ENCODE measurements at places on chromosomes 1 and 21.

- no peak for DNase-seq
Observed at GRCh38 chr1:96473791-96474434, 247.7 kb upstream of the PTBP2 start.

DNA sequence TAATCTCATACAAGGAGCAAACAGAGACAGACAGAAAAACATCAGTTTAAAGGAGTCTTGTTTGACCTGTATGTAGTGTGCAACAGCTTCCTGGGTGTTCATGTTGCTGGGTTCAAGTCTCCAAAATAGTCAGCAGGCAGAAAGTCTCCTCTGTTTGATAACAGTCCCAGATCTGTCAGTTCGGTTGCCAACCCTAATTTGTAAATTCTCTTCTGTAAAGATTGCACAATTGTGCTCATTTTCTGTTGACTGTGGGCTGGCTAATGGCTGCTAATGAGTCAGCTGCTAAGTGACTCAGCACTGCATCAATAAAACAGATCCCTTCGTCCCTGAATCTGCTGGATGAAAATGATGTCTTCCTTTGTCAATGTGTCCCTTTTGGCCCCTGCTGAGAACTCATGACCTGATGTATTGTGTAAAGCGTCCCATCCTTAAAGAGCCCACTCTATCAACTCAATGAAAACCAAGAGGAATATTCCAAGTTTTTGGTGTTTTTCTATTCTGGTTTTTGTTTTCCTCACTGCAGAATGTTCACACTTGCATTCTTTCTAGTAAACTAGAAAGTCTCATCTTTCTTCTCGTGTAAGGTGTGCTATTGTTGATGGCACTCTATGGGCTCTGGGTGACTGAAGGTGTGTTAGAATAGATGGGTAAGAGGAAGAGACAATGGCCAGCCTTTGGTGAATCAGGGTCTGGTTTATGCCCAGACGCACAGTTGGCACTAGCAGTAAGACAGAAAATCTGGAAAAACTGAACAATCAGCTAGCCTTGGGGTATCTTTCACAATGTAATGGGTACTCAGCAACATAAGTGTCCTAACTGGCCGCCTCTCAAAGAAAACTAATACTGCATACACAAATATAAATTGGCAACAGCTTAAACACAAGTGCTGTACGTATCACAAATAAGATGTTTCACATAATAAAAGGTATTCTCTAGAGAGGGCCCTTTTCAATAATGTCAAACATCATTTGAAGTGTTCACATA lies 75.1 kb upstream of the SIPA1L2 start:
- DNase-seq, result no peak

GRCh38 chr1:23824711-23825075 lies 536 bp downstream of the HMGCL start:
- no peak for DNase-seq

GRCh38 chr21:37974081-37974480 lies 57.8 kb upstream of the KCNJ6 start:
- no peak for DNase-seq

- no peak for DNase-seq
Observed at GRCh38 chr1:156662005-156662799, 15.0 kb downstream of the NES start.

- DNase-seq, result no peak
Observed at GRCh38 chr1:23099171-23099536, 69.5 kb downstream of the LUZP1 start.

DNA sequence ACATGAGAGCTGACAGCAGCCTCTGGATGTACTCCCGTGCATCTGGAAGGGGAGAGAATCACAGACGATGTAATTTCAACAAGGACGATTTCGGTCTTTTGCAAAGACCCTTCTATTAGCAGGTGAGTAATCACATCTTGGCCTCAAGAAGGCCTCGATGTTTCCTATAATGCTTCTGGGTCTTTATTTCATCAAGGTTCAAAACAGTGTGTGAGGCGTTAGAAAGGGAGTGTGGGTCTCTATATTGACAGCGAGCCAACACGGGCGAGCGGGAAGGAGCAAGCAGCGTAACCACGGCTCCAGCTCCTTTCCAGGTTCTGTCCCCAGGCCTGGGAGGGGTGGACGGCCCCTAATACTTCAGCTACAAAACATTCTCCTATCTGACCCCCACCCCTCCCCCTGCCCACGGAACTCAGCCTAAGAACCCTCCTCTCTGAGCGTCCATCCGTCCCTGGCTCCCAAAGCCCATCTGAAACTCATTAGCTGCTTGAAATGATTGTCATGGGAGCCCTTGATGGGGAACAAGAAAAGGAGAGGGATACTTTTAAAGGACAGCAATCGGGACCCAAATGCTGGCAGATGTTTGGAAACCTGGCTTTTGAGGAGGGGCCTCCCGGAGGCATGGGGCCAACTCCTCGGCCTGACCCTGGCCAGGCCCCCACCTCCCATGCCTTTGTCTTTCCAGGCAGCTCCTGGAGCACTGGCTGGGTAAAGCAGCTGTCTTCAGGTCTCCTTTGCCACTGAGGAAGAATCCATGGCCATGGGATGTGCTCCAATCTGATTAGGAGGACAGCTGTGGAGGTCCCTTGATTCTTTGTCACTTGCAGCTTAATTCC lies 250.8 kb downstream of the FOXD2 start:
- DNase-seq, result no peak

DNA sequence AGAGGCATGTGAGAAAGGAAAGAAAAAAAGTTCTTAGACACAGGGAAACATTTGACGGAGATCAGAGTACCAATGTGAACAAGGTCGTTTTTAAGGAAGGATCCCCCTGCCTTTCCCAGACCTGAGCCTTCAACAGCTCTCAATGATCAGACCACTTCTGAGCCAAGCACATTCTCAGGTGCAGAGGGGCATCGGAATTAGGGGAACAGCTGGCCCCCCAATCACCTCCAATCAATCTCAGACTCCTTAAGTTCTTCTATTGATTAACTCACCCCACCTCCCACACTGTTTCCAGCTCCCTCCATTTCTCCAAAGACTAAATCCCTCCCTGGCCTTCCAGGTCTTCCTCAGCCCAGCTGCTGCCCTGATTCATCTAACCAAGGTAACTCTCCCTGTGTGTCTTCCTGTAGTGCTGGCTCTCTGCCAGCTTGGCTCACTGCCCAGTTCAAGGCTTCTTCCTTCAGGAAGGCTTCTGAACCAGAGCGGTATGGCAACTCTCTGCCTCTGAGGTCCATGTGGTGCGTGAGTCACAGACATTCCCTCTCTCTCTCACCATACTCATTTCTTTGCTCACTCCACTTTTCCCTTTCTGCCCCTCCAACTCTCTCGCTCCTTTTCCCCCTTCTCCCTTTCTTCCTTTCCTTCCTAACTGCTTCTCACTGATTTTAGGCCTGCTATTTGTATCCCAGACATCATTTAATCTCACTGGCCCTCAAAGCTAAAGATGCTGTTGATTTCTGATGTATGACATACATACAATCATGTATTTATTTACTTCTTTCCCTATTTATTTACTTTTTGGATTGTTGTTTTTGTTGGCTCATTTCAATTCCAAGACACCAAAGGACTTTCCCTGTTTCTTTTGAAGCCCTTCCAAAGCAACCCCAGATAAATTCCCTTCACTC lies 18.1 kb downstream of the CFAP45 start:
- no peak for DNase-seq

DNA sequence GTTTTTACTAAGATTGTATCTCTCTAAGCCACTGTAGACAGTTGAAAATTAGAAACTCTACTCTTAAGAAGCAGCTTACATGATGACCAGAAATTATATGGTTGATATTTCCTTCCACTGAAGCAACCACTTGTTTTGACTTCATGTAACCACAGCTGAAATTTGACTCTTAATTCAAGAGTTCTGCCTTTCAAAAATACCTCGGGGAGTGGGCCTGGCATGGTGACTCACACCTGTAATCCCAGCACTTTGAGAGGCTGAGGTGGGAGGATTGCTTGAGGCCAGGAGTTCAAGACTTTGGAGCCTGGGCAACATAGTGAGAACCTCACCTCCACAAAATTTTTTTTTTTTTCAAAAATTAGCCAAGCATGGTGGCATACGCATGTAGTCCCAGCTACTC lies 4.3 kb downstream of the AMPD1 start:
- no peak for DNase-seq

DNA sequence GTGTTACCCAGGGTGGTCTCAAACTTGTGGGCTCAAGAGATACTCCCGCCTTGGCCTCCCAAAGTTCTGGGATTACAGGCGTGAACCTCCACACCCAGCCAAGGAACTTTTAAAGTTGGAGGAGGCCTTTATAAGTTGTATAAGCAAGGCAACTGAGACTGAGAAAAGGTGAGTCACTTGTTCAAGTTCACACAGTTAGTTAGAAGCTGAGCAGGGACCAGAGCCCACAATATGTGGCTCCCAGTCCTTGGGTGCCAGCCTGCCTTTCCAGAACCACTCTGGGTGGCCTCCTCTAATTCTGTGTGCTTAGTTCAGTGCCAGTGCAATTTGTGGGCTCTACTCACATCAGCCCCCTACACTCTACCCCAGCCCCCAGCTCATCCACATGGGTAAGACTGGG lies 3.7 kb downstream of the RAB25 start:
- no peak for DNase-seq

- no peak for DNase-seq
Observed at GRCh38 chr21:28230559-28230958, 762.1 kb downstream of the LTN1 start.

GRCh38 chr1:156157966-156158365 lies 4.6 kb downstream of the SEMA4A start:
- DNase-seq, result no peak

DNA sequence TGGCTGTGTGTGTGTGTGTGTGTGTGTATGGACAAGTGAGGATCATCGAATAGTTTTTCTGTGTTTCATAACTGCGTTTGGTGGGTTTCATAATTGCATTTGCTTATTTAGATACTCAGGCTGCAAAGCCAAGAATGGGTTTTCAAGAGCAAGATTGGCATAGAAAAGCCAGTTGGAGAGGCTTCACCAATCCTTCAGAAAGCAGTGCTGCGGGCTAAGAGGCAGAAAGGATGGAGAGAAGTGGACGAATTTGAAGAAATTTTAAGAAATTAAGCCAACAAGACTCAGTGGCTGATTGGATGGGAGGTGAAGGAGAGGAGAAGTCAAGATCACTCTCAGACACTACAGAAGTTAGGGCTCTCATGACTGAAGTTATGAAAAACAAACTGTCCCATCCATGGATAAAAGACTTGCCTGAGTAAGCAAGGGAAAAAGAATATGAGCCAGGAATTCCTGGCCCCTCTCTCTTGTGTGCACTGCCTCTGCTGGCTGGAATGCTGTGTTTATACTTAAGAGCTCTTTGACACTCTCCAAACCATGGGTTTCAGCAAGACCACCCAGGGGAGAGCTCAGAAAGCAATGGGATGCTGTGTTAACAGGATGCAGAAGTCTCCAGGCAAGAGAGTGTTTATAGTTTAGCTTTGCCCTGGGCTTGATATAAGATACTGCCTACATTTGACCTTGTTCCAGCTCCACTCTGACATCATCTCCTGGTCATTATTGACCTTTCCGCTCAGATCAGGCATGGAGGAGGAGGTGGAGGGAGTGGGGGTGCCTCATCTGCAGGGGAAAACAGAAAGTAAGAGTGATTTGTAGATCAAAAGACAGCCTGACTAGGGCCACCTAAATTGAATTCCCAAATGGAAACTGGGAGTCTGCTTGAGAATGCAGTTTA lies 232.0 kb upstream of the PLXNA2 start:
- DNase-seq, result no peak

DNA sequence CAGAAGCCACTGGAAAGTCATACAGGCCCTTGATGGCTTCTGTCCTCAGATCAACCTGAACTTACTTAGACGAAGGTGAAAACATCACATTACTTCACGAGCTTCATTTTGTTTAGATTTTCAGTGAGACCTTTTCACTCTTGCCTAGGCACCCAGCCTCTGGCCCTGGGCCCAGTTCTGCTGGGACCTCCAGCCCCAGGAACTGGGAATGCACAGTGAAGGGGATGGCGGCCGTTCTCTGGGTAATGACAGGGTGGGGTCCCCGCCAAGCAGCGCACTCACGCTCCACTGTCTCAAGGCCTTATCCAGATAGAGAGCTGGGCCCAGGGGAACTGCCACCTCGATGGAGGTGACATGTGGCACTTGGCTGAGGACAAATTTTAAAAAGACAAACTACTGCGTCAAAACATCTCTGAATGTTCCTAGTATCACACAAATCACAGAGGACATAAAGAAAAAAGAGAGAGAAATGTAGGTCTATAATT lies 54.8 kb downstream of the NPHP4 start:
- DNase-seq, result no peak

DNA sequence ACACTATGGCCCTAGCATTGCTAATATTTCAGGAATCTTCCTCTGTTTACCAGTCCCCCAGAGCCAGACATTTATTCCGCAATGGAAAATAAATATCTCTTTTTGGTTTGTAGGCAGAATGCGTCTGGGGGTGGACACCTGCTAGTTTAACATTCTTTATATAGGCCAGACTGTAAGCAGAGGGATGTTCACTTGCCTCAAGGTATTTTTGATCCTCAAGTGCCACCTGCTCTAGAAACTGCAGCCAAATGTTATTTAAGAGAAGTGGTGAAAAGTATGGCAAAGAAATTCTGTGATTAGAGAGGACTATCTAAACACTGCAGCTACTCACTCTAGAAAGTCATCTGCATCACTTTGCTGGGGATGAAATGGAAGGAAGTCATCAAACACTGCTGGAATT lies 164.7 kb downstream of the NEGR1 start:
- no peak for DNase-seq

GRCh38 chr1:239854922-239855321 lies 236.8 kb upstream of the FMN2 start:
- no peak for DNase-seq

DNA sequence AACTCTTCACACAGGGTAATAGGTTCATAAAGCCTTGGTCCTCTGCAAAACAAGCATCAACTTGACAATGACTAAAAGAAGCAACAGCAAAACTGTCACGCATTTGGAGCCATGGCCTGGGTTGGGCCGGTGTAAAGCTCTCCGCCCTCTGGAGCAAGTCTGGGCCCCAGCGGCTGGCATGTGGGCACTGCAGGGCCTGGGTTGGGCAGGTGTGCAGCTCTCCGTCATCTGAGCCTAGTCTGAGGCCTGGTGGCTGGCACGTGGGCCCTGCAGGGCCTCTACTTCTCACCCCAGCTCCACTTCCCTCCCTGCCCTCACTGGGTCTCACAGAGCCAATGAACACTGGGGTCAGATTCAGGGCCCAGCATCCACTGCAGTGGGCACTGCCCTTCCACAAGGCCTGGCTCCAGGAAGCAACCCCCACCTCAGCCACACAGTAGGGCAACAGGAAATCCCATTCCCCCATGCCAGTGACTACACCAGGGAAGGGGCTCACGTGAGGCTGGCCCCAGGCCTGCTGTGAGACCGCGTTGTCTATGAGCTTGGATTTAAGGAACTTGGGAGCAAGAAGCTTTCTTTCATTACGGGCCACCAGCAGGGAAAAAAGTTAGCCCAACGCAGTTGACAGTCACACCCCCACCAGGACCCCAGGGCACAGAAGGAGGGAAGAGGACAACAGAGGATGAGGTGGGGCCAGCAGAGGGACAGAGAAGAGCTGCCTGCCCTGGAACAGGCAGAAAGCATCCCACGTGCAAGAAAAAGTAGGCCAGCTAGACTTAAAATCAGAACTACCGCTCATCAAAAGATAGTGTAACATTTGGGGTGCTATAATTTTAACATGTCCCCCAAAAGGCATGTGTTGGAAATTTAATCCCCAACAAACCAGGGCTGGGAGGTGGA lies 52.7 kb downstream of the NPHP4 start:
- DNase-seq, result no peak

Data from stimulated activated CD8-positive, alpha-beta memory T cell treated with anti-CD3 and anti-CD28 coated beads, Interleukin-7, amount 100 ng/mL, for 1 hour (primary cell).